ENCODE measurements at places on chromosomes 4 and X.

DNA sequence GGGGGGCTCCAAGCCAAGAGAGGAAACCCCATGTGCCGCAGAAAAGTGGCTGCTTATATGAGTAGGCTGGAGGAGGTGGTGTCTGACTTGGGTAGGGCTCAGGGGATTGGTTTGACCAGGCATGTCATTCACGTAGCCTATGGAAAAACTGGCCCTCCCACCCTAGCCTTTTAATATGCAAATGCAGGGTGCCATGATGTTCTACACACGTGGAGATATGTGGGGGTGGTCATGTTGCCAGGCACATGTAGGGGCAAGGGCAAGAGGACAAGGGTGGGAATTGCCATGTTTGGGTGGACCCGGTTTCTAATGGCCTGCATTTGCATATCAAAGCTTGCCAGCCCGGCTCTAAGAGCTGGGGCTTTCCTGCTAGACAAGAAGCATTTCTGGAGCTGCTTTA is 86.9 kb upstream of the SHISA3 start:
- DNase-seq, result no peak

DNA sequence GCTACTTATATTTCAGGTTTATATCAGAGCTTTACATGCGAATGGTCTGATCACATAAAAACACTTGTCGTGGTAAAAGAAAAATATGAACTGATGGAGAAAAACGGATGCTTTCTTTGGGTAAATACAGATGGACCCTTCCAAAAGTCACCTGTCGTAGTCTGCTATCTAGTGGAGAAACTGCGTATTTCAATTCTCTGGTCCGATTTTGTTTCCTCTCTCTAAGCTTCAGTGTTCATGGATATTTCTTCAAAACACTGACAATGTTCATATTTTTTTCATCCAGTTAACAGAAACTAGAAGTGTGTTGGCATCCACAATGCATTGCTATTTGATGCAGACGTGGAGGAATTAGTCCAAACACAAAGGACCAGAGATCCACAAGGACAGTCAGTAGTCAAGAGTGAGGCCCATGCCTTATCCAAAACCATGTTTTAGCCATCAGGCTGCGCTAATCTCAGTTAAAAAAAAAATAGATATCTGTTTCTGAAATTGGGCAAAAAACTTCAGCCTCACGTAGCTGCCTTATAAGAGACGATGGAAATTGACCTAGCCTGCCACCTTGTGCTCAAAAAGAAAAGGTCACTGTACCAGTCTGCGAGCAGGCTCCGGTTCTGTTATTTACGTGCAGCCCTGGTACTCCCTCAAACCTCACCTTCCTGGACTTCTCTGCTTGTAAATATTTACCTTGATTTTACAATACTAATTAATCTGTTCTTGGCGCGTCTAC is 16.0 kb downstream of the MEPE start:
- DNase-seq, result no peak

DNA sequence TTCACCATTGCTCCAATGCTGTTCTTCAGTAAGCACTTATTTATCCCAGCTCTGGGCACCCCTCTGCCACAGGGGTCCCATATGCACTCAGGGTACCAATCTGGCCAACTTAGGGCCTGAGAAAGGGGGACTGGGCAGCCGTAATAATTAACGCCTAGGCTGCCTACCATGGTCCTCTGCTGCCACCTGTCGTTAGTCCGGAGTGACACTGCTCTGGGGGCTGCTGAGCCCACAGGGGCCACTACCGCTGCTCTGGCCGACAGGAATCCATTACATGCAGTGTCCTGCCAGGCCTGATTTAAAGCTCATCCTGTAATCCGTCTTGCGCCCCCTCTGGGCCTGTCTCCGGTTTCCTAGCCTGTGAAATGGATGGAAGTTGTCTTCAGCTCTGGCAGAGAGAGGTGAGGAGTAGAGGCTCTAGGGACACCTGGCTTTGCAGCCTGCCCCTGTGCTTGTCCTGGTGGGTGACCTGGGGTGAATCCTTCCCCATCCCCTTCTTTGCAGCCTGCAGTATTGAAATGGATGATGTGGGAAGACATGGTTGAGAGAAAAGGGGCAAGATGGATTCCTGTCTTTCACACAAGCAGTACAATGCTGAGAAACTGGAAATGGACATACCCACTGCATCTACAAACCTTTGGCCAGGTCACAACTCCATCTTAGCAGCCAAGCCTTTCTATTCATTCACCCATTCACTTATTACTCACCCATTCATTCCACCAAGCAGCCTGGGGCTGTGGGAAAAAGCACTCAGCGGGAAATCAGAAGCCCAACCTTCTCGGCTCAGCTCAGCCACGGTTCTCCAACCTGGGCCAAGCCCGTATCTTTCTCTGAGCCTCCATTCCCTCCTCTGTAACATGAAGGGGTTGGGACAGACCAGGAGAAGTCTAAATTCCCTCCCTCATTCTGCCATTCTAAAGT is 116.3 kb upstream of the NALF2 start:
- peak; percentile 58 for DNase-seq

GRCh38 chrX:129840344-129840743 is 3.3 kb downstream of the ZDHHC9 start:
- no peak for DNase-seq

DNA sequence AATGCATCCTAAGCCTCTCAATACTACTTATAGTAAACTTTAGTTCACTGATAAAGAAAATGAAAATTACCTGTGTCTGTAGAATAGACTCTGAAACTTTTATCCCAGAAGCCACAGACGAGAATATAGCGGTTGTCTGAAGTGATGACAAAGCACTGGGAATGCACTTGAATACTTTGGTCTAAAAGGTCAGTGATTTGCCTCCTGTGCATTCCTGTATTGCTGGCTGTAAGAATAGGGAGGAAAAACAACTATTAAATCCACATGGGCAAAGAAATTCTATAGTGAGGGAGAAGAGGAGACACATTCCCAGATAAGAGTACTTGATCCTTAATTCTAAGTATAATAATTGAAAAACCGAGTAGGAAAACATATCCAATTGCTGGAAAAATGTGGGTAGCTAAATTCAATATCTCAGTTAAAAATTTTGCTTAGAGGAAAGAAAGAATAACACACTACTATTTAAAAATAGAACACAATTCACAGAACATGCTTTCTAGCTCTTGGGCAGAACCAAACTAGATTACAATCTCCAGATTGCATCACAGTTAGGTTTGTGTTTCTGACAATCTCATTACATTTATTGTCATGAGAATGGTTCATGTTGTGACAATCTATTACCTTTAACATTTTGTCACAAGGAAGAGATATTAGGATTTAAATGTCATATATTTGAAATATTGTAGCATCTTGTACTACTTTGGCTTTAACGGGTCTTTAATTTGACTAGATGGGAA is 232.1 kb downstream of the DCLK2 start:
- no peak for DNase-seq

- DNase-seq, result no peak
Measured at GRCh38 chr4:41183021-41183553, 31.3 kb downstream of the APBB2 start.

- DNase-seq, result no peak
Measured at GRCh38 chr4:180799798-180800197, 1443.4 kb upstream of the TENM3 start.

DNA sequence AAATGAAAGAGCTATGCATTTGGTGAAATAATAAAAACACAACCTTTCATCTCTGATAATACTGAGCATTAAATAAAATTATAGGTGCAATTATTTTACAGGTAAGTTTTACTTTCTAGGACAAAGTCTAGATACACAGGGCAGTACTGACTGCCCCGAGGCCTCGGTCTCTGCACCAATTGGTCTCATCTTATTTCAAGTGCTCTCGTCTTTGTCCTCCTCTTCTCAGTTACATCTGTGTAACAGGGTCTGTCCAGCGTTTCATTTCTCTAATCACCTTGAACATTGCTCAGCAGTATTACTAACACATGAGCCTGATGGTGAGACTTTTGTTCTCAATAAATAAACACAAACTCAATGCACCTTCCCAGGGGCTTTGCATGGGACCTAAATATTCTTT is 44.5 kb downstream of the SORBS2 start:
- no peak for DNase-seq

GRCh38 chr4:7052313-7052712 is 9.1 kb downstream of the TADA2B start:
- no peak for DNase-seq

GRCh38 chr4:114399105-114399504 is 199.5 kb upstream of the UGT8 start:
- no peak for DNase-seq

GRCh38 chrX:47515941-47516665 is 33.1 kb upstream of the ZNF41 start:
- DNase-seq, result no peak

DNA sequence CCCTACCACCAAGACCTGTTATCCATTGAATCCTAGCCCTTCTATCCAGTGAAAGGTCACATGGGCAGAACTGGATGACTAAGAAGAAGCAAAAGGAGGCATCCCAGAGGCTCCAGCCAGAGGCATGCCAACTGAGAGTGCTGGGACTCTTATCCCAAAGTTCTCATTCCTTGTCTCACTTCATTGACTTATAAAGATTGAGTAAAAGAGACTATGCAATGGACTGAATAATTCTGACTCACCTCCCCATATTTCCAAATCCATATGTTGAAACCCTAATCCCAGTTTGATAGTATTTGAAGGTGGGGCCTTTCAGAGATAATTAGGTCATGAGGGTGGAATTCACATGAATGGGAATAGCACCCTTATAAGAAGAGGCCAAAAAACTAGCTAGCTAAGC is 131.4 kb downstream of the COL25A1 start:
- DNase-seq, result no peak

- no peak for DNase-seq
Measured at GRCh38 chr4:103673983-103674382, 45.8 kb downstream of the TACR3 start.

DNA sequence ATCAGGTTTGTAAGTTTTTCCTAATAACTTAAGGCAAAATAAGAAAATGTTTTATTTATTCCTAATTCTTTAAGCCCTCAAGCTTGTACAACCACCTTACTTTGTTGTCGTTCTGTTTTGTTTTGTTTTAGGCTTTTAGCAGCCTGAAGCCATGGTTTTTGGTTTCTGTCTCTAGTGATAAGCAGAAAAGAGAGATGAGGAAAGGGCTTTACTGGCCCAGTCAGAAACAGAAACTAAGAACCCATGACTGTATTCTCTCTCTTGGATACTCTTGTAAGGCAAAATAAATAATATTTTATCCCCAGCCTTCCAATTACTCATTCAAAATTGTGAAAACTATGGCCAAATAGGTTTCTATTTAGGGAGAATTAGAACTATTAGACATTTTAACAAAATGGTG is 29.4 kb downstream of the TBC1D19 start:
- no peak for DNase-seq

GRCh38 chrX:8848441-8848840 is 47.3 kb upstream of the FAM9A start:
- DNase-seq, result no peak

GRCh38 chrX:149758068-149758714 is 15.7 kb upstream of the HSFX1 start:
- no peak for DNase-seq

GRCh38 chrX:110182362-110182761 is 135.5 kb downstream of the AMMECR1 start:
- no peak for DNase-seq

- no peak for DNase-seq
Measured at GRCh38 chrX:104288269-104288668, 33.5 kb upstream of the ESX1 start.

- DNase-seq, result no peak
Measured at GRCh38 chr4:139740531-139741041, 75.0 kb downstream of the MGST2 start.

DNA sequence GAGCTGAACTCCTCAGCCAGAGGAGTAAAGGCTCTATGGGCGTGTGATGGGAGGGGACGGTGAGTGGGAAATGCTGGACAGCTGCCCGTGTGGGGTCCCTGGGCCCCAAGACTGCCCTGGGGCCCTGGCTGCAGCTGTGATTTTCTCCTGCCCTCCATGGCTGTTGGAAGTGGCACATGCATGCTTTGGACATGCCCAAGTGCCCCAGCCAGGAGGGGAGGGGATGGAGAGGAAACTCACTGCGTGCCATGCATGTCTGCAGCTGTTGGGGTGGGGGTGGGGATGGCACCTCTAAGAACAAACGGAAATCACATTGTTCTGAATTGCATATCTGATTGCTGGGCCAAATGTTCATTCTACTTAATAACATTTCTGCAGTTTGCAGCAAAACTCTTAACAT is 52.4 kb downstream of the MID2 start:
- DNase-seq, result no peak

GRCh38 chrX:55451141-55451540 is 786 bp upstream of the MAGEH1 start:
- no peak for DNase-seq

- DNase-seq, result no peak
Measured at GRCh38 chrX:110265661-110266060, 52.2 kb downstream of the AMMECR1 start.

DNA sequence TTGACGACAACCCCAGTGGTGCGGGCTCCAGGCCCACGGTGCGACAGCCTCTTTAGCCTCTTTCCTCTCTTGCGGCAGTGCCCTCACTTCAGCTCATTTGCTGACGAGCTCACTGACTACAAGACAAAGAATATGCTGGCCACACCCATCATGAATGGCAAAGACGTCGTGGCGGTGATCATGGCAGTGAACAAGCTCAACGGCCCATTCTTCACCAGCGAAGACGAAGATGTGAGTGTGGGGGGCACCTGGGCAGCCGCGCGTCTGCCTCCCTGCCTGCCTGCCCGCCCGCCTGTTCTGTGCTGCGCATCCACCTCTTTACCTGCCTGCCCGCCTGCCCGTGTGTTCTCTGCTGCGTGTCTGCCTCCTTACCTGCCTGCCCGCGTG is 9.2 kb downstream of the PDE6B start:
- DNase-seq, result no peak

DNA sequence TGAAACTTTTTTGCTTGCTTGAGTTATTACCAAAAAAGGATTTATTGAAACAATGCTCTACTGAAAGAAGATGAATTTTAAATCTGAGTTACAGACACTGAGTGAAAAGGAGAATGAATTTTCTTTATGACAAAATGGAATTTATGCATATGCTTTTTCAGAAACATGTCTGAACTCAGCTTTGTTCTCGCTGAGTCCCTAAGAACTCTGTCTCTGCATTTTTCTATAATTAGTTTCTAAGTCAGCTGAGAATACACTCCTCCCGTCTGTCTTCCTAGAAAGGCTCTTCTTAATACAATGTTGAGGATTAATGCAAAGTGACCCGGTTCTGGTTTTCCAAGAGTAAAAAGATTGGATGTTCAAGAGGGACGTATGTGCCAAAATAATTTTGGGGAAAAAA is 463.5 kb downstream of the NKX6-1 start:
- DNase-seq, result no peak

DNA sequence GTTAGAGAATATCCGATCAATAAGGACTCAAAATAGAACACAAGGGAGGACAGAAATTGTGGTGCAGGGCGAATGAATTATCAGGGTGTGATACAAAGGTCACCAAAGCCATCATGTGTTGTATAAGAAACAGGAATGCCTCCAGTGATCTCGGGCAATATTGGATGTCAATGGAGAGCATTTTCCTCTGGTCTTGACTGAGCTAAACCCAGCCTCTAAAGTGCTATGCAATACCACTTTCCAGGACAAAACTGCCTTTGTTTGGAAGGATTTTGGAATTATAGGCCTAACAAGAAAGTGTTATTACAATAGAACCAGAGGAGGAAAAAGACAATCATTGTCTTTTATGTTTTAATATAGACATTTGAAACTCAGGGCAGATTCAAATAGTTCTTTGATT is 281.7 kb downstream of the CHM start:
- no peak for DNase-seq
